ENCODE measurements at places on chromosomes 4 and X.

DNA sequence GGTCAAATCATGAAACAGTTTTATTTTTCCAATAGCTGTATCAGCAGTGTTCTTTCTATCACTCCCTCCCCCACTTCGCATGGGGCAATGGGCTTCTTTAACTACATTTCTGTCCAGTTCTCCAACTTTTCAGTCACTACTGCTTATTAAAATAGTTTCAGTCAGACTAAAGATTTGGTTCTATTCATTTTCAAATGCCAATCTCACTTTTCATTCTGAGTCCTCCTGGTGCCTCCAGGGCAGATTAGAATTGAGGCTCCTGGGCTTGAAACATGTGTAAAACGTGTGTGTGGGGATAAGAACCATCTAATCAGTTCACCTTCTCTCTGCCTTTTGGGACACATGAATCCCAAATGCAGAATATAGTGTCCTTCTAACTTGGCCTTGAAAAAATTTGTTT, 3.5 kb upstream of the BEX3 start:
- DNase-seq, result no peak

- DNase-seq, result no peak
Measured at GRCh38 chr4:53626491-53626890, 35.2 kb upstream of the LNX1 start.

GRCh38 chr4:126475730-126476129, 1157.0 kb upstream of the INTU start:
- no peak for DNase-seq

DNA sequence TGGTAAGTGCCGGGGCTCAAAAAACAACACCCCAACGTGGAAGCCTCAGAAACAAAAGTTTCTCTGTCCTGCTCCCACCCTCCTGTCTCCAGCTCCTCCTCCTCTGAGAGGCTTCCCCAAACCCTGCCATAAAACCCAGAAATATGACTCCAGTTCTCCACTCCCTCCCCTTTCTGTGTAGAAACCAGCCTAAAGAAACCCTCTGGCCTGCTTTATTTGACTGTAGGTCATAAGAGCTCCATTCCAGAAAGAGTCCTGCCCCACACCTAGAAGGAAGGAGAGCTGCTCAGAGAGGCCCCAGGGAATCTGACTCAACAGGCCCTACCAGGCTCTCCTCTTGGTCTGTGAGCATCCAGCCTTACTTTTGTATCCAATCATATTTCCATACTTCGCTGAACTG, 872 bp upstream of the S100P start:
- no peak for DNase-seq

GRCh38 chrX:14412686-14413085, 116.7 kb upstream of the GLRA2 start:
- no peak for DNase-seq

DNA sequence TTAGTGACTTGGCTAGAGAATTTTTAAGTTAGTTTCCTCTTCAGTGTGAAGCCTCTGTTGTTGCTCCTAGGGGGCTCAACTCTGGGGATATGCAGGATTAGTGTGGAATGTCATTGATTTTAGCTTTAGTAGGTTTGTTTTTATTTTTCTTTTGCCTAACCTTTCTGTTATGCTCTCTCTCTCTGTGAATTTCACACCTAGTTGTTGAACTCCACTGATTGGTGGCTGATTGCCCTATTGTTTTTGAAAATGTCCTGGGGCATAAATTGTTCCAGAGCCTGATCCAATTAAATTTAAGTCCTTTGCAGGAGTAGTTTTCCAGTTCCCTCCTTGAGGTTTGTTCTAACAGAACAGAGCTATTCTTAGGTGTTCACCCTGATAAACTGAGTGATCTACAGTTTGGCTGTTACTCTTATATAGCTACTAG, 393.3 kb upstream of the CTSO start:
- no peak for DNase-seq

- DNase-seq, result no peak
Measured at GRCh38 chrX:44569122-44569521, 26.5 kb upstream of the FUNDC1 start.

DNA sequence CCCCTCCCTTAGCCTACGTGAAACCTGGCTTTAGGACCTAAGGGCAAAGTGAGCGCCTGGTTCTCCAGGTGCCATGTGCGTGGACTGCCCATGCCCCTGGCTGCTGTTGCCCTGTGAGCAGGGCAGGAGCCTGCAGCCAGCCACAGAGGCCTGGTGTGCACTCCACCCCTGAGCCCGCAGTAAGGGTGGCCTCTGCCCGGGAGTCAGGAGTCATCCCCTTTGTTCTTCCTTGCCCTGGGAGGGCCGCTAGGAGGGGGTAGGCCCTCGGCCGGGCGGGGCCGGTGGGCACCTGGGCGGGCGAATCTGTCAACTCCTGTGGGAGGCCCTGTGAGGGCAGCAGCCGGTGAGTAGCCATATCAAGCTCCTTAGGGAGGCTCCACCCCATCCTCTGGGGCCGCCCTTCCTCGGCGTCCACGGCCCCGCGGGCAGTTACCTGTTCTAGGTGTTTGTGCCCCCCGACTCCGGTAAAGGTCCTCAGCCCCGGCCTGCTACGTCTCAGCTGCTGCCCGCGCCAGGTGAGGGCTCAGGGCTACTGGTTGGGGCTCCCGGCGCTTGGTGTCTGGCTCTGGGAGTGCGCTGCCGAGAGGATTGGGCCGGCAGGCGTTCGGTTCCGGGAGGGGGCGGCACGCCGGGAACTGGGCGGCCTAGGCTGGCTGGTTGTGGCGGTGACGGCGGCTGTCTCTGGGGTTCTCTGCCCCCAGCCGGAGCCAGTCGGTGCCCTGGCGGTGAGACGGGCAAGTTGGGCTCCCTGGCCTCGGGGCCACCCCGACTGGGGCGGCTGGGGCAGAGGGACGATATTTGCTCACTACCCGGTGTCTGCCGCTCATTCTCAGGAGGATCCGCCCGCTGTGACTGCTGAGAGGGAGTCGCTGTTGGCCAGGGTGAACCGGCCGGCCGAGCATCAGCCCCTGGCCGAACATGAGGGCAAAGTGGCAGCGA, 1060.2 kb downstream of the TECRL start:
- no peak for DNase-seq

GRCh38 chr4:184016759-184017668, 111.9 kb downstream of the STOX2 start:
- DNase-seq, result no peak

DNA sequence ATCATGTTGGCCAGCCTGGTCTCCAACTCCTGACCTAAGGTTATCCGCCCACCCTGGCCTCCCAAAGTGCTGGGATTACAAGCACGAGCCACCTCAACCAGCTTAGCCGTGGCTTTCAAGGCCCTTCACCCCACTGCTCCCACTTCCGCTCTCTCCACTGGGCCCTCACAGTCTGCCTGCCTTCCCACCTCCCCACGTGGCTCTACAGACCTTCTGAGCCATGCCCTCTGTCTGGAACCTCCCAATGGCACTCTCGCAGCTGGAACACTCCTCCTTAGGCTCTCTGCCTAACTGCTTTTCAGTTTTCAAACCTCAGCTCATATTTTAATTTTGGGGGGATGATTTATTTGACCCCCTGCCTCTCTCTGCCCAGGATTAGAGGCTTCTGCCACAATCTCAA, 59.3 kb upstream of the SH3RF1 start:
- DNase-seq, result no peak

- DNase-seq, result no peak
Measured at GRCh38 chr4:151443247-151443646, 34.3 kb downstream of the FHIP1A start.

- DNase-seq, result no peak
Measured at GRCh38 chr4:11004818-11005217, 320.2 kb upstream of the CLNK start.

DNA sequence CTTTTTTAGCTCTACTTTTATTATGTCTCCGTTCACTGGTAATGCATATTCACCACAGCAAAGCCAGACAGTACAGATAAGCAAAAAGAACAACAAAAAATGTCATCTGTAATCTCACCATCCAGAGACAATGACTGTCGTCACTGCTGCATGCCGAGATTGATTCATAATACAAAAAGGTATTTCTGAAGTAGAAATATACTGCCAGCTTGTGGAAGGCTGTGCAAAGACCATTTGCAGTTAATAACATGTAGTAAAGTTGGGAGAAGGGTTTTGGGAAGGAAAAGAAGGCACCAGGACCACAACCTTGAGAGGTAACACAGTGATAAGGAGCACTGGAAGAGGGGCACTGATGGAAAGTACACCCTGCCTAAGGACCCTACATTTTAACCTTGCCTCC, 223.0 kb upstream of the ZIC3 start:
- no peak for DNase-seq

DNA sequence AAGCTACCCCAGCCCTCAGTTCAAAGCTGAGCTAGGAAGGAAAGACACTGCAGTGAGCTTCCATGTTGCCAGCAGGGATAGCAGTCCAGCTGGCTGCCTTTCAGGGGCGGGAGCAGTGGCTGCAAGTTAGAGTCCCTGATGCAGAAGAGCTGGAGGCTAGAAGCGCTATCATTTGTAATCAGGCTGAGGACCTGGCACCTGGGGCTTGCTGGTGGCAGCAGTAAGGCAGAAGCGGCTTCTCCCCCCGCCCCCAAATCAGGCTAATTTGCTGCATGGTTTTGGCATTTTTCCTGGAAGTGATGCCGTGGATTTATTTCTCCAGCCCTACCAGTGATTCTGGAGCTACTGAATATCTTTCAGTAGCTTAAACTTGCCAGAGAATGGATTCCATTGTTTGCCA, 203.3 kb downstream of the CLCN4 start:
- no peak for DNase-seq

GRCh38 chr4:20840648-20841190, 140.5 kb downstream of the PACRGL start:
- no peak for DNase-seq

- DNase-seq, result no peak
Measured at GRCh38 chrX:132169554-132169953, 41.7 kb upstream of the FRMD7 start.

GRCh38 chr4:177740563-177740962, 298.3 kb upstream of the AGA start:
- no peak for DNase-seq

DNA sequence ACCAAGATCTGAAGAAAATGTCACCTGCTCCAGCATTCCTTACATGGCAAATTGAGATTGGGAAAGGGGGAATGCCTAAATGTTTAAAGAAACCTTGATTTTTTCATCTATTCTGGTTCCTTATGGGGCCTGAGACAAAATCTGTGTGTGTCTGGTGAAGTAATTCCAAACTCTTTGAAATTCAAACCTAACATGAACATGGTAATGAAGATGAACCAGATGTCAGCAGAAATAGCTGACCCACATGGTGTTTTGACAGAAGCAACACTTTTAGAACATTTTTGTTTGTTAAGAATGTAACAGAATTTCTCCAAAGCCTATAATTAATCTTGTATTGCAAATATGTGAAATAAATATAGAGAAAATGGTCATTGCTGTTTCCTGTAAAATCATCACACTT, 133.0 kb downstream of the PARM1 start:
- DNase-seq, result no peak

DNA sequence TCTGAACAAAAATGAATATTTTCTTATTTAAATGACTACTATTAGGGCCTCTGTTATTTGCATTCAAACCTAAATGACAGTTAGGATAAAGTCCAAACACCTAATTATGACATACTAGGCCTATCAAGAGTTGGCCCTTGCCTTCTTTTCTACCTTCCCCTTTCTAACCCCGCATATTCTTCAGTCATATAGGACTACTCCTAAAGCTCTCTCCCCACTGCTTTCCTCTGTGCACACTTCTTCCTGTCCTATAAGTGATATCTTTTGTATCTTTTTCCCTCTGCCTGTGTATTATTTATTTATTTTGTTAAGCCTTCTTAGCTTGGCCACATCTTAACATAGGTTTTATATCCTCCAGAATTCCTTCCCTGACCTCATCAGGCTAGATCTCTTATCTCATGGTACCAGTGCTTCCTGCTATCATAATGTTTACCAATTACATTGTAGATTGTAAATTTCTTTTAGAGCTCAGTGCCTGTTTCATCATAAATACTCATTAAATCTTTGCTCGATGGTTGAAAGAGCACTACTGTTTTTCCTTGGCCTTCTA, 22.5 kb downstream of the ERVMER34-1 start:
- no peak for DNase-seq

GRCh38 chr4:187283201-187283955, 559.7 kb upstream of the FAT1 start:
- DNase-seq, result no peak

GRCh38 chr4:178470996-178471784, 1029.0 kb upstream of the AGA start:
- no peak for DNase-seq

- no peak for DNase-seq
Measured at GRCh38 chr4:102247041-102247440, 98.2 kb downstream of the SLC39A8 start.

GRCh38 chrX:86604607-86605006, 456.4 kb downstream of the DACH2 start:
- DNase-seq, result no peak

DNA sequence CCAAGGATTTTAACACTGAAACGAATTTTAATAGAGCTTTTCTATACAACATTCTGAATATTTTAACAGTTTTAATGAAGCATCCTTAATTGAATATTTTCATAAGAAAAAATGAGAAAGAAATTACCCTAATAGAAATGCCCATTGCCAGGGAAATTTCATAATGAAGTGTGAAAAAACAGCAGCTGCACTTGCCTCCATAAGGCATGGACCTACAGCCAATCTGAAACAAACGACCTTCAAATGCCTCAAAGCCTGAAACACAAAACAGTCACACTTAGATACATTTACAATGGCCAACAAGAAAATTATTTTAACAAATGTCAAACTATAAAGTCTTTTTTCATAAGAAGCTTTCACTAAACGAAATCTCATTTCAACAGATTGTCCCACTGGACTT, 74.4 kb downstream of the SLC9B1 start:
- no peak for DNase-seq

DNA sequence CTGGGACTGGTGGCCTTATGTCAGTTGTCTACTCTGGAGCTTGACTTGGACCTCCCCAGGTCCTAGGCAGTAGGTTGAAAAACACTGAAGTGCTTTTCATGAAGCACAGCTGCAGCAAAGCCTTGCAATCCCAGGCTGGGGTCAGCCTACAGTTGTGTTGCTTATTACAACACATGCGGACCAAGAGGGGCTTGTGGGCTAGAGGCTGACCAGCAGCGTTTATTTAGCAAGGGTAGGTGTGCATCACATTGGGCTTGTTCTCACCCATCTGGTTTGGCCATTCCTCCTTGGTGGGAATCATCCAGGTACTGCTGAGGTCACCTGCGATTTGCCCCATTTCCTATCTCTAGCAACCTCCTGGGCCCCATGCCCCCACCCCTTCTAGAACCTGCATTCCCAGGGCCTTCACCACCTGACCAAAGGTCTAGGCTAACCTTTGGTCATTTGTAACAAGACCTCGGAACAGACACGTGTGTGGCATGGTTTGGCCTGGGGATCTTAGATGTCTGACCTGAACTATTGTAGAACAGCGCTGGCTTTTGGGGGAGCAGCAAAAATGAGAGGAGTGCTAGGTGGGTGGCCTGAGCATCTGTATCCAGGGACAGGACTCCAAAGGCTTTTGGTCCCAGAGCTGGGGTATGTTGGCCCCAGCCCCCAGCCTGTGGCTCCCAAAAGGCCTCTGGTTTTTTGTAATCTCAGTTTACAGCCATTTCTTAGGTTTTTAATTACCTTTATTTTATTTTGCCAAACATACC, 3.0 kb downstream of the RPL10 start:
- DNase-seq, result no peak

- DNase-seq, result no peak
Measured at GRCh38 chr4:77196866-77197265, 39.9 kb downstream of the CCNG2 start.
